ENCODE measurements at places on chromosomes 2 and 18. TPM values are rescaled to one million over a fixed set of nuclear protein-coding genes. Genes with fewer than 3 reads are reported as not detected.

GRCh38 chr18:10497206-10497749 lies 28.5 kb upstream of the NAPG start:
- H3K27me3 ChIP-seq: no peaks in the 10 kb centered on the region
- H3K4me1 ChIP-seq: peaks cover 4% of the 10 kb centered on the region
- no peak for DNase-seq
- H3K36me3 ChIP-seq: no peaks in the 10 kb centered on the region
- no peak overlapping the region for H3K4me3 ChIP-seq

KYNU gene
- not detected for total RNA-seq

DNA sequence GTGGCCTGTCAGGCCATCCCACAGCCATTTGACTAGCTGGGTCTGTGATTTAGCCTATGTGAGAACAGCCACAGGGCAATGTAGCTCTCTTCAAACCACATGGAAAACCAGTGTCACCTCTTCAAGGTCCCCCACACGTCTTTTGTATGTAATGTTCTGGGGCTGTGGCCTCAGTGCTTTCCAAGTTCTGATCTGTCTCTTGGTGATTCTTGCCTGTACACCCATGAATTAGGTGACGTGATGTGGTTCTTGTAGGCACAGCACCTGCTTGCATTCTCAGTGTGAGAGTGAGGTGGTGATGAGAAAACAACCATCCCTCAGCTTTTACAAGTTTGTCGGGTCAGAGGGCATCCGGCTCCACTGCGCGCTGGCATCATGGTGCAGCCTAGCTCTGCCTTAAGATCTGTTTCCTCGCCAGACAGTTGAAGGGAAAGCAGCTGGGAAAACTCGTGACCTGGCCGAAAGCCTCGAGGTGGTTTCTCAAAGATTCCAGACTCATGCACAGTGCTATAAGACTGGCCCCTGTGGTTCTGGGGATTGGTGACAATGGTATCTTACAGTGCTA lies 125.8 kb downstream of the TANC1 start:
- no peaks in the 10 kb centered on the region for H3K27me3 ChIP-seq
- DNase-seq: no peak
- peaks cover 3% of the 10 kb centered on the region for H3K36me3 ChIP-seq
- H3K27ac ChIP-seq: peak overlapping the region; percentile 82

FAM110C gene
- 0.22 TPM for total RNA-seq

- H3K36me3 ChIP-seq: no peaks in the 10 kb centered on the region
- no peak for DNase-seq
- no peak overlapping the region for H3K4me3 ChIP-seq
- H3K4me1 ChIP-seq: peaks cover 5% of the 10 kb centered on the region
- no peak overlapping the region for H3K27ac ChIP-seq
These were observed 10.7 kb upstream of the STAM2 start for GRCh38 chr2:152186262-152186661.

GRCh38 chr2:66433945-66434678 lies 813 bp upstream of the MEIS1 start:
- peaks cover 2% of the 10 kb centered on the region for H3K36me3 ChIP-seq
- peak overlapping the region; percentile 95 for H3K4me3 ChIP-seq
- H3K4me1 ChIP-seq: peaks cover 24% of the 10 kb centered on the region
- H3K27ac ChIP-seq: peak overlapping the region; percentile 99

- no peaks in the 10 kb centered on the region for H3K36me3 ChIP-seq
- no peak overlapping the region for H3K4me3 ChIP-seq
- DNase-seq: no peak
- H3K4me1 ChIP-seq: peaks cover 3% of the 10 kb centered on the region
These were observed 355.3 kb downstream of the INSIG2 start for GRCh38 chr2:118443596-118443995.

RAB6C gene
- total RNA-seq: 0.24 TPM

DNA sequence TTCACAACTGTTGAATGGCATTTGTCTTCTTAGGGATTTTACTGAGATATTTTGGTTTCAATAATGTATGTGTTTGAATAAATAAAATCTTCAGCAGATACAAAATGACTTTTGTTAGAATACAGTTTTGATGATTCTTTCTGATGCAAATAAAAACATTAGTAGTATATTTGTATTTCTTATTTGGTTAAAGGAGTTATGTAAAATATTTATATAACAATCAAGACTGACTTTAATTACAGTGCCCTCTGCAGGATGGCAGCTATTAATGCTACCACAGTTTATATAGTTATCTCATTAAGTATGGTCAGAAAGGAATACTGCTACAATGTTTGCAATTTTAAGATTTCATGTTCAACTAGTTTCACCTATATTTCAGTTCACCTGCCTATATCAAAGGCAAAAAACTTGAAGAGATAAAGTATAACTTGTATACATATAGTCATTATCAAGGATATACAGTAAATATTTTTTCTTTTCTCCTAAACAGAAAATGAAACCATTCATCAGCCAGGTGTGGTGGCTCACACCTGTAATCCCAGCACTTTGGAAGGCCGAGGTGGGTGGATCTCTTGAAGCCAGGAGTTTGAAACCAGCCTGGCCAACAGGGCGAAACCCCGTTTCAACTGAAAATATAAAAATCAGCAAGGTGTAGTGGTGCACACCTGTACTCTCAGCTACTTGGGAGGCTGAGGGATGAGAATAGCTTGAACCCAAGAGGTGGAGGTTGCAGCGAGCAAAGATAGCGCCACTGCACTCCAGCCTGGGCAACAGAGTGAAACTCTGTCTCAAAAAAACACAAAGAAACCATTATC lies 19.8 kb downstream of the ARL5A start:
- H3K27me3 ChIP-seq: no peaks in the 10 kb centered on the region
- DNase-seq: no peak
- peaks cover 16% of the 10 kb centered on the region for H3K36me3 ChIP-seq
- H3K27ac ChIP-seq: no peak overlapping the region

EFEMP1 gene
- 9.5 TPM for total RNA-seq

DNA sequence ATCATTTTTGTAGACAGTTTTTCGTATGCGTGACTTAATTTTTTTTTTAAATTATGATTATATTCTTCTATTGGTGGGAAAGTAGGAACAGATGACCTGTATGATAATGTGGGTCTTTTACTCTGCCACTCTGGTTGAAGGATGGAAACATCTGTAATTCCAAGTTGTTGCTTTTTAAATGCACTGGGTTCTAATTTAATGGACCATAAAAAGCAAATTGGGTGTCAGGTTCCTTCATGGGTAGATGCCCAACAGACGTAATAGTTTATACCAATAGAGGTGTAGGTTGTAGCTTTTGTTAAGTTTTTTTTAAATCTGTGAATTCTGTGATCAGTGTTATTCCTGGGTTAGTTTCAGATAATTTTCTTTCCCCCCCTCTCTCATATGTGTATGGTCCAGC lies 117.6 kb downstream of the MAP4K4 start:
- no peak for DNase-seq
- H3K36me3 ChIP-seq: peaks cover 3% of the 10 kb centered on the region
- no peaks in the 10 kb centered on the region for H3K27me3 ChIP-seq
- H3K27ac ChIP-seq: peak overlapping the region; percentile 18
- no peak overlapping the region for H3K4me3 ChIP-seq

Data from chondrocyte (in vitro differentiated cells).